ENCODE measurements at places on chromosomes 5 and 9.

DNA sequence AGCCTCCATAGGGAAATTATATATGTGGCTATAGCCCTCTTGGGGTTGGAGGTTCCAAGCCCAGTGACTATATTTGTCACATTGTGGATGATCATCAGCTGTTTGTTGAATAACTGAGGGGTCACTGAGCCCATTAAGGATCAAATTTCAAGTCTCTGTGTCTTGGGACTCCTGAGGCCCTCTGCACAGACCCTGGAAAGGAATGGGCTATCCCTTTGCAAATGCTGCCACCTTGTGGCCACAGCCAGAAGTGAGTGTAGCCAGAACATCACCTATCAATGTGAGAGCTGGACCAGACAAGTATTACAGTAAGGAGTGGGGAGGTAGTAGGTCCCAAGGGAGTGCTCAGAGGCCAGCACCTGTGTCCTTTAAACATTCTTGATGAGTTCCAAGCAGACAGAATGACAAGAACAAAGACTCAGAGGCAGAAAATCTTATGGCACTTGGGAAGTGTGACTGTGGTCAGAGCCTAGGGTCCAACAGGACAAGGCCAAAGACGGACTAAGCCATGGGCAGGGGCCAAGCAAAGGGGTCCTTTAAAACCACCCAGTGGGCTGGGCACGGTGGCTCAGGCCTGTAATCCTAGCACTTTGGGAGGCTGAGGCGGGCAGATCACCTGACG is 8.2 kb downstream of the RPP25L start:
- no peak for DNase-seq

DNA sequence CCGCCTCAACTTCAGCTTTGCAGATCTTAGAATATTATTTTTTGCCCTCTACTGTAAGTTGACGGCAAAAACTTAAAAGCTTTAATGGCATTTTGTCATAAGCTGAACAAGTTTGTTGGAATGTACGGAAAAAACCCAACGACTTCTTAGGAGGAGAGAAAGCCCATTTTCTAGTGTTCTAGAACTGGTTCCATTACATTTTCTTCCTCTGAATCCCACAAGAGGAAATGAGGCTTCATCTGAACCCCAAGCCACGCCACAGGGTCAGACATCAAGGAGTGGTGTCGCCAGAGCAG is 113.7 kb downstream of the LHFPL2 start:
- DNase-seq, result no peak

- no peak for DNase-seq
Measured at GRCh38 chr5:94353605-94354004, 264.8 kb downstream of the KIAA0825 start.

DNA sequence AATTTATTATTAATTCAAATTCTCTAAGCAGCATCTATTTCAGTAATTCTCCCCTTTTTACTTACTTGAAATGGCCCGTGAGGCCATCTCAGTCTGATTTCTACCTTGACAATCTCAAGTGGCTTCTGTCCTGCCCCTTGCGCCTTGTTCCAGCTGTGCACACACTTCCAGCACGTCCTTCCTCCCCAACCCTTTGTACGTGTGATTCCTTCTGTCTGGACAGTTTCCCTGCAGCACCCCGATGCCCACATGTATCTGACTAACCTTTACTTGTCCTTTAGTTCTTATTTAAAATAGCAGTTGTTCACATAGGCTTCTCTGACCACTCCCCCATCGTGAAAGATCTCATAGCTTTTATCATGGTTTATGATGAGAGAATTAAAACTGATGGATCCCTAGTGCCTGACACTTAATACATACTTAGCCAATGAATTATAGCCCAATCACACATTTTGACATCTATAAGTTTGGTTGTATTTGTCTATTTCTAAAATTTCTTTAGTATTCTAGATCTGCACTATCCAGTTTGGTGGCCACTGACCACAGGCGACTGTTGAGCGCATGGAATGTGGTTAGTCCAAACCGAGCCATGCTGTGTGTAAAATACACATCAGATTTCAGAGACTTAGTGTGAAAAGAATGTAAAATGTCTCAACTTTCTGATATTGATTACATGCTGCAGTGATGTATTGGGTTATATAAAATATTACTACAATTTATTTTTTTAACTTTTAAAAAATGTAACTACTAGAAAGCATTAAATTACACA is 14.3 kb downstream of the ZBTB34 start:
- no peak for DNase-seq

DNA sequence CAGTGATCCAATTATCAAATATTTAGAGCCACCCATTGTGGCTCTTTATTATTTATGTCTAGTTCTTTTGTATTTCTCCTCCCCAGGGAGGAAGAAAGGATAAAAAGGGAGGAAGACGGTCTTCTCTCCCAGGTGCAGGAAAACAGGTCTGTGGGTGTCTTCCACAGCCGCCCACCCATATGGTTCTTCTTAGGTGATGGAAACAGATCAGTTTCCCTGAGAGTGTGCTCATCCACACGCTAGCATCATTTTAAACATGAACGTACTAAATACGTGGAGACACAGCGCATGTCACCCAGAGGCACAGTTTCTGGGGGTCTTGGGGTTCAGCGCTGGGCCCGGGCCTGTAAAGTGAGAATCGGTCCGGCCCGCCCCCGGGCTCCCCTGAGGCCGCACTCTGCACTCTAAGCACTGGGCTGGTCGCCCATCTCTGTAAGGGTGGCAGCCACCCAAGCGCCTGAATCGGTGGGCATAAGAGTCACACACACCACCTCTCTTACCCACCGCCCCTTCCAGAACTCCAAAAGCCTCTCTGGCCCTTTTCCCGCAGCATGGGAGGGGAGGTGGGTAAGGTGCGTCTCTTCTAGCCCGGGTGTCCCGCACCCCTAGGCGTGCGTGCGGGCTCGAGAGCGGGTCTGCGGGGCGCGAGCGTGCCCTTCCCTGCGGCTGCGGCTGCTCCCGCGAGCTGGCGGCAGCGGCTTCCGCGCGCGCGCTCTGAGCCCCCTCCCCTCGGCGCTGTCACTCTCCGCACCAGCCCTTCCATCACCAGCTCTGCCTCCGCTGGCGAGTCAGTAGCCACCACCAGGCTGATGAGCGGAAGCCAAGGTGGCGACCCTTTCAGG is 1.3 kb downstream of the PTCH1 start:
- DNase-seq, result no peak

GRCh38 chr5:71834601-71835000 is 115.5 kb downstream of the CARTPT start:
- no peak for DNase-seq

GRCh38 chr9:120899490-120900068 is 22.6 kb upstream of the PHF19 start:
- DNase-seq, result no peak

GRCh38 chr9:72557549-72557948 is 36.1 kb downstream of the TMC1 start:
- DNase-seq, result no peak

DNA sequence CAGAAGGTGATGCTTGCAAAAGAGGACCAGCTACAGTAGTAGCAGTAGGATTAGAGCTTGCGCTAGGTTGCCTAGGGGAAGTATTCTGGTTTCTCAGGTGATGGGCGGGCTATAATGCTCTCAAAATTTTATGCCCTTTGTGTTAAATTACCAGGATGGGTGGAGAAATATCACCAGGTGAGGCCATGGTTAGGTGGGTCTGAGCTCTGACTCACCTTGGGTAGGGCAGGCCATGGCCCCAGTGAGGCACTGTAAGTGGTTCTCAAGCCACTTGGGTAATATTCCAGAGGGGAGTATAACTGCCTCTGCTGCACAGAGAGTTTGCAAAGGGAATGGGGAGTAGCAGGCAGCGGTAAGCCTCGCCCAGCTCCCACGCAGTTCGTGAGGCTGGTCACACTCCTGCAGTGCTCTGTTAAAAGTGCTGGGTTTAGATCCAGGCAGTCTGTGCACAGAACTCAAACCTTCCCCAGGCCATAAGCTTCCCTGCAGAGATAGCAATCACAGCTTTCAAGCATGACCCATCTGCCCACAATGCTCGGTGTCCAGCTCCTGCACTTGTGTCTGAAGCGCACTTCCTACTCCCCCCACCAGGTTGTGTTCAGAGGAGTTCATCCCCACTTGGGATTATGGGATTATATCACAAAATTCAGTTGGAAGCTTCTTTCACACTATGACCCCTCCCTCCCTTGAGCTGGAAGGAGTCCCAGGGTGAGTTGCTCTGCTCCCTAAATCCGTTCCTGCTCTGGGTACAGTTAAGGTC is 575.0 kb downstream of the CHSY3 start:
- DNase-seq, result no peak

- no peak for DNase-seq
Measured at GRCh38 chr5:134003817-134004625, 754 bp downstream of the VDAC1 start.

- DNase-seq, result no peak
Measured at GRCh38 chr5:35161652-35162273, 68.5 kb downstream of the PRLR start.

DNA sequence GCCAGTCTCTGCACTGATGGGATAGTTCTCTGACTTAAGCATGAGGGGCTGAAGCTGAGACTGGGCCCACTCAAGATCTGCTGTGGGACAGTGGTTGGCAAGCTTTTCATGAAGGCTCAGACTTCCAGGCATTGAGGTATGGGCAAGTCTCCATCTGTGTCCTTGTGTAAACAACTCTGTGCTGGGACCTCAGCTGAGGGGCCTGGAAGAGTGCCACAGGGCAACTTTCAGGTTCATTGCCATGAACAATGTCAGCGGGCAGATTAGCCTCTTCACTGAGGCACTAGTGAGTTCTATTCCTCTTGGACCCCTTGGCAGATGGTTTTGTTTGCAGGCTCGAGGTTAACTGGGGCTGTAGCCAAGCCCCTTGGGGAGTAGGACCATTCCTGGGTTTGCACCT is 127.1 kb downstream of the MRPS30 start:
- DNase-seq, result no peak

DNA sequence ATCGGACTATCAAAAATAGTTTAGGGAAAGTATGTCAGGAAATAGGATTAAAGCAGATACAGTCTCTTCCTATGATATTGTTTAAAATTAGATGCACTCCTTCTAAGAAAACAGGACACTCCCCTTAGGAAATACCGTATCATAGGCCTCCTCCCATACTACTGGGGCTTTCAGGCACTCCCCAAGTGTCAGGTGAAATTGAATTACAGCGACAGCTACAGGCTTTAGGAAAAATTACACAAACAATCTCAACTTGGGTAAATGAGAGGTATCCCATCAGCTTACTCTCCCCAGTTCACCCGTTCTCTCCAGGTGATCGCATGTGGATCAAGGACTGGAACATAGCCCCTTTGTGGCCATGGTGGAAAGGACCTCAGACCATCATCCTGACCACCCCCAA is 110.4 kb upstream of the EPB41L4A start:
- no peak for DNase-seq

DNA sequence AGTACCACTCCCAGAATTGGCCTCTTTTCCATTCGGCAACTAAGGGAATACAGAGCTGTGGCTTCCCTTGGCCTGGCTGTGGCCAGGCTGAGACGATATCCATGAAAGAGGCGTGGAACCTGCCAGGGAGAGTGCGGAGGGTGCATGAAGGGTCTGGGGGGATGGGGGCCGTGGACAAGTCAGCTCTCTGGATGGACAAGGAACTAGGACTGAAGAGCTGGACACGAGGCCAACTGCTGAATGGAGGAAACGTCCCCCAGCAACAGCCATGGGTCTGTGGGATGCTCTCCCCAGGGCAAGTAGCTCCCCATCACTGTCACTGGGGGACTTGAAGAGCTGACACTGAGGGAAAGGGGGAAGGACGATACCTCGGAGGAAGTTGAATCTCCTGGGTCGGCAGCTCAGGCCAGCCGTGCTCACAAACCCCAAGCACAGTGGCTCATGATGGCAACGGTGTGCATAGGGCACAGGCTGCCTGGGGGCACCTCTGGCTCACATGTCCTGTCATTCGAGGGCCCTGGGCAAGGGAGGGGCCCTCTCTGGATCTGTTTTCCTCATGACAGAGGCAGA is 4.1 kb upstream of the OLFM1 start:
- no peak for DNase-seq

DNA sequence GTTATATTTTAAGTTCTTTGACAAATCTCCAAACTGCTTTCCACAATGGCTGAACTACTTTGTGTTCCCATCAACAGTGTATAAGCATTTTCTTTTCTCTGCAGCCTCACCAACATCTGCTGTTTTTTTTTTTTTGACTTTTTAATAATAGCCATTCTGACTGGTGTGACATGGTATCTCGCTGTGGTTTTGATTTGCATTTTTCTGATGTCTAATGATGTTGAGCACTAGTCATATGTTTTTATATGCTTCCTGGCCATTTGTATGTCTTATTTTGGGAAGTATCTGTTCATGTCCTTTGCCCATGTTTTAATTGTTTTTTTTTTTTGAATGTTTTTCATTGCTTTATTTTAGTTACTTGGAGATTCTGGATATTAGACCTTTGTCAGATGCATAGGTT is 196.6 kb downstream of the PLK2 start:
- DNase-seq, result no peak

GRCh38 chr5:115532517-115532916 is 12.1 kb downstream of the FEM1C start:
- DNase-seq, result no peak

- no peak for DNase-seq
Measured at GRCh38 chr5:134873494-134873893, 677 bp upstream of the TXNDC15 start.

GRCh38 chr9:134323741-134324358 is 2.4 kb upstream of the RXRA start:
- no peak for DNase-seq

- DNase-seq, result no peak
Measured at GRCh38 chr5:144549580-144549979, 378.9 kb downstream of the KCTD16 start.

GRCh38 chr9:109289931-109290330 is 30.9 kb downstream of the EPB41L4B start:
- no peak for DNase-seq

DNA sequence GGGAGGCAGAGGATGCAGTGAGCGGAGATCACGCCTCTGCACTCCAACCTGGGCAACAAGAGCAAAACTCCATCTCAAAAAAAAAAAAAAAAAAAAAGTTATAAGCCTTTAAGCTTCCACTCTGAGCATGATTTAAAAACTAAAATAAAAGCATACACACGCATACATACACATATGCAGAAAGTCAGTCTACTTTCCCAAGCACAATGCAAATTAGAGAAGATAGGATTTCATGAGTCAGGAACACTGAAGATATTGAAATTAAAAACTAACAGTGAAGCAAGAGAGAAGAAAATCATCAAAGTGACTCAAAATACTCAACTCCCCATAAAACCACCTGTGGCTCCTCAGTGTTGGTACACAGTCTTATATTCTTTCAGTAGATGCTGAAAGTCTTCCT is 1009.5 kb upstream of the WWC1 start:
- no peak for DNase-seq

DNA sequence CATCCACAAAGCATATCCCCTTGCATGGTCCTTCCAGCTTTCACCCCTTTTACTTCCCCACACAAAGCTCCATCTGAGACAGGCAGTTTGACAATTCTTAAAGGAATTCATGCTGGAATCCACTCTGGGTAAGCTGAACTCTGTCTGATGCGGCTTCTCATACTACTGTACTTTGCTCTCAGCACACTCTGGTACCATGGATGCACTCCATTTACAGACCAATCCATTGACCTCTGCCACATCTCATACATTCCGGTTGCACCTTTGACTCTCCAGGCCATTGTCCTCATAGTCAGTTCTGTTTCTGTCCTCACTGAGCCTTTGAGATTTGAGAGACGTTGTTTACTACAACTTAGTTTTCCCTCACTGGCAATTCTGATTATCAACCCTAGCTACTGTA is 12.2 kb downstream of the SPATA9 start:
- DNase-seq, result no peak

All from cortex of kidney (tissue), 1 donor.